Stimulated activated CD8-positive, alpha-beta memory T cell treated with anti-CD3 and anti-CD28 coated beads, Interleukin-4, amount 100 ng/mL, for 24 hours (primary cell): ENCODE measurements at places on chromosomes 4 and X.

DNA sequence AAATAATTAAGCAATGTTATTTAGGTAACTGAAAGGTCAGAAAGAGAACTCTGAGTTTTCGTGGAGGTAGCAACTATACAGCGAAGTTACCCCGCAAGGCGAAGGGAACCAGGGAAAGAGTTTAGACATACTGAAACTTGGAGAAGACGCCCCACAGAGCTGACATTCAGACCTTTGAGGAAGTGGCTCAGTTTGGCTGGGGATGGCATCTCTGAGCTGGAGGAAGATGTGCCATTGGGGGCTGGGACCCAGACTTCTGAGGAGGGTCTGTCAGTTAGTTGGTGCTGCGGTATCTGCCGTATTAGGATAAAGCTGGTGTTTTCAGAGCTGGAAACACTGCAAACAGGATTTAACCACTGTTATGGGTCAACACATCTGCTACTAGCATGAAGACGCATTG, 156.6 kb downstream of the ANKRD50 start:
- DNase-seq = no peak

DNA sequence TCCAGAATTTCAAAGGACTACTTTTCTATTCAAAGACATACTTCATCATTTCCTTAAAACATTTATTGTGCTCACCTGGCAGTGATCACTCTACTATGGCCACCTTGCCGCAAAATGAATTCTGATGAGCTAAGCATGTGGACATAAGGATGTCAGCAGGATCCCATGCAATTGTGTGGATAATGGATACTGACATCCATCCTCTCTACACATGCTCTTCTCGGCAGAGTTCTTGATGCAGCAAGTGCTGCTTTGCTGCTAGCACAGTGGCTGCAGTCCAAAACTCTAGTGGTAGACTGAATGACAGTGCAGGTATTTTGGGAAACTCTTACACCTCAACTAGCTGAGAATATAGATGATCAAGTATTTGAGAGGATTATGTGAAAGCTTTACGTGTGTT, 168.0 kb downstream of the BANK1 start:
- DNase-seq = no peak

DNA sequence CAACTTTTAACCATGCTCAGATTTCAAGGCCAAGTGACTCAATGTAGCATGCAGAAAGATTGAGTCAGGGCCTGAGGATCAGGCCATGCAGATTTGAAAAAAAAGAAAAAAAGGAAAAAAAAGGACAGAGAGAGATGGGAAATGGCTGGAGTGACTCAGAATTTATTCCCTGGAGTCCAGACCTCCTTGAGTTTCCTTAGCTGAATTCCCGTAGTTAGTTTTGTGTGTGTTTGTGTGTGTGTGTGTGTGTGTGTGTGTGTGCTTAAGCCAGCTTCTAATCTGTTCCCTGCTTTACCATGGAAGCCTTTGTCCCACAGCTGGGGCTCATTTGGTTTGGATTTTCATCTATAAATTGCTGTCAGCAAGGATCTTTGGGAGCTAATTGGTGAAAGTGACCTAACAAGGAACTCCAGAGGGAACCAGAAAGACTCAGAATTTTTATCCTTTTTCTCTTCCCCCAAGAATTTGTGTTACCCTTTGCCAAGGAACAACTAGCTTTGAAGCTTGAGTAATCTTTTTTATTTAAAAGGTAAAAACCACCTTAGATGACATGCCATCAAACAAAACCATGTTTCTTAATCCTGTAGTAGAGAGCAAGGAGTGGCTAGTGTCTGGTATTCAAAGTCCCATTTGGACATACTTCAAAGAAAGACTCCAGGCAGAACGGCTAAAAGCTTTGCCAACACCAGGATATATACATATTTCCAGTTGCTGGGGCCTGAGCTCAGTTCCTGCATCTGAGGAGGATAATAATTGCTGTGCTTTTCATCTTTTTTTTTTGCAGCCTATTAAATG, 109.0 kb upstream of the DDIT4L start:
- DNase-seq = no peak

DNA sequence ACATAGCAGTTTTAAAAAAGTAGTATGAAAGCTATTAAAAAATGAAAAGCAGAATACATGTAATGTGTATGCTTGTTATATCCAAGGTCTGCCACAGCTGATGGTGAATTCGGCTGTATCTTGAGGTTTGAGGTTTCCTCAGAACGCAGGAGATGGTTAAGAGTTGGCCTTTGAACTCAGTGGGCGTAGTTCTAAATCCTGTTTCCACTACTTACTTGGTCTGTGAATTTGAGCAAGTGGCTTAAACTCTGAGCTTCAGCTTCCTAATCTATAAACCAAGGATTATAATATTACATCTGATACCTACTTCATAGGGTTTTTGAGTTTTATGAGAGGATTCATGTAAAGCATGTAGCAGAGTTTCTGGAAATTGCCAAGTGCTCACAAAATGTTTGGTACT, 125.2 kb downstream of the STIM2 start:
- DNase-seq = no peak

DNA sequence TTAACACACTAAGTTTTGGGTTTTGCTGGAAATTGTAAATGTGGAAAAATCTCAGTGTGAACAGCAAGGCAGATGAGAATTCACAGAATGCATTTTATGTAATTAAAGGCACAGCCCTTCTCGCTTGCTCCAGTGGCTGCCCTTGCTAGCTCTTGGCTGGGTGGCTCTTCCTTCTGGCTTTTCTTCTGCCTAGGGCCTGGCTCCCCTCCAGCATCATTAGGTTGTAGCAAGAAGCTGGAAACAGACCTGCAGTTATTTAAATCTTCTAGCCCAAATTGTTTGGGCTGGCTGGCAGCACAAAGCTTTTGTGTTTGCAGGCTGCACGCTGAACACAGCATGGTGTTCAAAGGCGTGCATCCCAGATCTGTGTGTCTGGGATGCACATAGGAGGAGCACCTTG, 56.5 kb downstream of the LIMCH1 start:
- no peak for DNase-seq

DNA sequence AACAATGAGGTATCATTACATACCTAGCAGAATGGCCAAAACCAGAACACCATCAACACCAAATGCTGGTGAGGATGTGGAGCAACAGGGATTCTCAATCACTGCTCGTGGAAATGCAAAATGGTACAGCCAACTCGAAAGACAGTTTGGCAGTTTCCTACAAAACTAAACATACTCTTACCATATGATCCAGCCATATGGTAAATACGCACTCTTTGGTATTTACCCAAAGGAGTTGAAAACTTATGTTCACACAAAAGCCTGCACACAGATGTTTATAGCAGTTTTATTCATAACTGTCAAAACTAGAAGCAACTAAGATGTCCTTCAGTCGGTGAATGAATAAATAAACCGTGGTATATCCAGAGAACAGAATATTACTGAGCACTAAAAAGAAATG, 7.8 kb downstream of the CASP3 start:
- DNase-seq = no peak

DNA sequence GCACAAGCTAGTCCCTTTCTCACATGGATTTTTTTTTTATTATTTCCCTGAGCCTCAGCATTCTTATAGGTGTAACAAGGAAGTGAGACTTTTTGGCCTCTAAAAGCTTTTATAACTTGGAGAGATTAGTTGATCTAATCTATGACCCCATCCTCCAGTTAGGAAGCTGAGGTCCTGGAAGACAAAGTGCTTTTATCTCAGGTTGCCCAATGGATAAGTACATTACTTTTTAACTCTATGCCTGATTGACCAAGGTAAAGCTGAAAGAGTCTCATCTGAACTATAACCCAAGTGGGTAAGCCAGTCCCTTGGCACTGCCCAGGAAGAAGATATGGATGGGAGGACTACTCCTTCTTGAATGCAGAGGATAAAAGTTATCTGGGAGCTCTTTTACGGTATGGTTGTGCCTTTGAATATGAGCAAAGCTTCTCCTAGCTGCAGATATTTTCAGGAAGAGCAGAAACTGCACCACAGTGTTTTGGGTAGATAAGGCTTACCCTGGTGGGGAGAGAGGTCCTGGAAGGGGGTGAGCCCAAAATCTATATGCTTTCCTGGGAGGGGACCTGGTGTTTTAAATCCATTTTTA, 40.2 kb downstream of the VSIG4 start:
- no peak for DNase-seq

DNA sequence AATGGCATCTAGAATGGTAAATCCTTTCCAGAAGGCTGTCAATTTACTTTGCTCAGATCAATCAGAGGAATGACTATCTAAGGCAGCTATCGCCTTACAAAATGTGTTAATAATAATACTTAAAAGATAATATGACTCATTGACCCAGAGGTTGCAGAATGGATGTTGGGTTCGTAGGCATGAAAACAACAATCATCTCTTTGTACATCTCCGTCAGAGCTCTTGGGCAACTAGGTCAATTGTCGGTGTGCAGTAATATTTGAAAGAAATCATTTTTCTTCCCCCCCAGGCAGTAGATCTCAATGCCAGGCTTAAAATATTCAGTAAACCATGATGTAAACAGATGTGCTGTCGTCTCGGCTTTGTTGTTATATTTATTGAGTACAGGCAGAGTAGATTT, 165.1 kb downstream of the CAMK2D start:
- DNase-seq = no peak

- no peak for DNase-seq
Observed at GRCh38 chr4:1416051-1416947, 10.1 kb upstream of the NKX1-1 start.

DNA sequence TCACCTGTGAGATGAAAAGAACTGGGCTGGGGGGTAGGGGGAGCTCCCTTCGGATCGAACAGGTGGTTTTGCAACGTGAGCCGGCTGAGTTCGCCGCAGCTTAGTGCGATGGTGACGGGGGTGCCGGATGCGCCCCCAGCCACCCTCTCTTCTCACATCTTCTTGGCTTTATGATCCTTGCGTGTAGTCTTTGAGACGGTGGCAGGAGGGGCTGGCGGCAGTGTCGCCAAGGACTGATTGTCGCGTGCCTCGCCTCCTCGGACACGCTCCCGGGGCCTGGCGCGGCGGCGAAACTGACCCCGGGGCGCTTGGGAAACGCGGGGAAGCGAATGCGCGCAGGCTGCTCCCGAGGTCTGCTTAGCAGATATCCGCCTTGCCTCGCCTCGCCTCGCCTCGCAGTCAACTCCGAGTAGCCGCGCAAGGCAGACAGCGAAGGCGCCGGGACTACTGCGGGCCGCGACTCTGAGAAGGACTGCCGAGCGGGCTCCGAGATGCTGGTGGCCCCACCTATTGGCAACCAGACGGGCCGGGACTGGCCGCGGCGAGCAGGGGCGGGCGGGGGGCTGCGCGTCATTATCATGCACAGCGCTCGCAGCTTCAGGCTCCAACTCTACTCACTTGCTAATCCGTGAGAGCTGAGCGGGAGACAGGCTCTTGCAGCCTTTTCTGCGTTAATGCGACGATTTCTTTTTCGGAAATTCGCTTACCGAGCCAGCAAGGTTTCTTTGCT, 1.5 kb downstream of the GRID2 start:
- no peak for DNase-seq

GRCh38 chr4:82124365-82124764, 249.4 kb downstream of the HNRNPD start:
- DNase-seq = no peak

DNA sequence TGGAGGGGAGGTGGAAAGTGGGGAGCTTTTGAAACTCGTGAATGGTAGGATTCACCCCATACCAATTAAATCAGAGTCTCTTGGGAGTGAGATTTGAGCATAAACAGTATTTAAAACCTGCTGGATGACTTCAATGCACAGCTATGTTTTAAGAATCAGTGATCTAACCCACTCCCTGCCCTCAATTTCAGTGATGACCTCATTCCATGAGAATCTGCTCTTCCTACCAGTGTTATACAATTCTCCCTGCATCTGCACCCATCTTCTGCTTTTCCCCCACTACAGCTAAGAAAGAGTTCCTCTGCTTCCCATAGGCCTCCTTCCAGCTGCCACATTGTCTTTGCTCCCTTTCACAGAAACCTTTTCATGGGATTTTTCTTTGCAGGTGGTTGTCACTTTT, 18.3 kb upstream of the H2AZ1 start:
- DNase-seq = no peak

DNA sequence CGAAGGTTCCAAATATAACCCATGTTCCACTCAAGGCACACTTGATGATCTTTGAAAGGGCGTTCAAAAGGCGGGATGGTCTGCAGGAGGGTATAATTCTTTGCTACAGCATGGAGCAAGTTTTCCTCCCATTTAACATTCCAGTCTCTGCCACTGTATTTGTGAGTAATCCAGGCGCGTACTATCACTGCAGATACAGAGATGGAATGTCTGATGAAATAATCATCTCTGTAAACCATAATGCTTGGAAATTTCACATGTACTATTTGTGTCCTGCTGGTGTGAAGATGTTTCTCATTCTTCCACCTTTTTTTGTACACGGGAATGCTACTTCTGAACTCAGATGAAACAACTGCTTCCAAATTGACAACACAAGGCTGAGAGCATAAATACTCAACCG, 15.5 kb downstream of the SEL1L3 start:
- no peak for DNase-seq

DNA sequence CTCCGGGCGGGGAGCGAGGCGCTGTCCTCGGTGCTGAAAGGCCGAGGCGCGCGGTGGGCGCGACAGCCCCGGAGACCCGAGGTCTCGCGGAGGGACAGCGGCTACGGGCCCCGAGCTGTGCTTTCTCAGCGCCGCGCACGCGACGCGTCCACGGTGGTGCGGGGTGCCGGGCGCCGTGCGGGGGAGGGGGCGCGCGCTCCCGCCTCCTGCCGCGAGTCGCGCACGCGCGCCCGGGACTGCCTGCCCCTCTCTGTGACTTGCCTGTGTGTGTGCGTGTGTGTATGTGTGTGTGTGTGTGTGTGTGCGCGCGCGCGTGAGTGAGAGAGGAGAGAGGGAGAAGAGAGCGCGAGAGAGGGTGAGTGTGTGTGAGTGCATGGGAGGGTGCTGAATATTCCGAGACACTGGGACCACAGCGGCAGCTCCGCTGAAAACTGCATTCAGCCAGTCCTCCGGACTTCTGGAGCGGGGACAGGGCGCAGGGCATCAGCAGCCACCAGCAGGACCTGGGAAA, at the start of gene GRIA2:
GRIA2 (plus strand) TSS at position 358 of the 511 bp plus-strand sequence. CDS start 315 bp downstream, outside the sequence.
- peak; percentile 1 for DNase-seq

DNA sequence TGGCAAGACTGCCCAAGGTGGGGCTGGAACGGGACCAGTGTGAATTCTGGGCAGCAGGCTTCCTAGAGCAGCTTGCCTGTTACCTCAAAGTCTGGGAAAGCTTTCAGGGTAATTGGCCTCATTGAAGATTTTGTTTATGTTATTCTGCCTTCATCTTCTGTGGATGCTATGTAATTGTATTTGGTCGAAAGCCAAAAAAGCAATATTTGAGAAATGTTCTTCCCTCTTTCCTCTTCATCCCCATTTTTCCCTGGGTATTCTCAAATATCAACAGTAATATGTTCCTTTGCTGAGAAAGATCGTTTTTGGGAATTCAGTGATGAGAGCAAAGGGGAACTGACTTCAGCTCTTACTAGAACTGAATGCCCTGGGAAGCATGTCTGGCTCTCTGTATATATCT, 12.9 kb downstream of the TMEM131L start:
- DNase-seq = no peak

GRCh38 chr4:128307123-128307571, 19.5 kb upstream of the PGRMC2 start:
- DNase-seq = no peak

- no peak for DNase-seq
Observed at GRCh38 chr4:153511104-153511503, 44.9 kb downstream of the TMEM131L start.
